ENCODE measurements at places on chromosomes 2 and 18. TPM values are rescaled to one million over a fixed set of nuclear protein-coding genes. Genes with fewer than 3 reads are reported as not detected.

Gene ODC1
- 64.1 TPM for total RNA-seq

DNA sequence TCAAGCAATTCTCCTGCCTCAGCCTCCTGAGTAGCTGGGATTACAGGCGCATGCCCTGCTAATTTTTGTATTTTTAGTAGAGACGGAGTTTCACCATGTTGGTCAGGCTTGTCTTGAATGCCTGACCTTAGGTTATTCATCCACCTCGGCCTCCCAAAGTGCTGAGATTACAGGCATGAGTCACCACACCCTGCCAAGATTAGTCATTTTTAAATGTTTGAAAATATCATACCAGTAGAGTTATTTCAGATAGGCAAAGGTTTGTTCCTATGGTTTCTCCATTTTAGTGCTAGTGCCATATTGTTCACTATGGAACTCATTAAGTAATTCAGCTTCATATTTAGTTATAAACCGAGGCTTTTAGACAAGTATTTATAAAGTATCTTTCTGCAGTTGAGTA lies 52.3 kb downstream of the HIBCH start:
- DNase-seq, result no peak

GRCh38 chr2:3160751-3161330 lies 216.8 kb downstream of the EIPR1 start:
- no peak for DNase-seq

Gene REG1B
- total RNA-seq, result under 0.01 TPM

DNA sequence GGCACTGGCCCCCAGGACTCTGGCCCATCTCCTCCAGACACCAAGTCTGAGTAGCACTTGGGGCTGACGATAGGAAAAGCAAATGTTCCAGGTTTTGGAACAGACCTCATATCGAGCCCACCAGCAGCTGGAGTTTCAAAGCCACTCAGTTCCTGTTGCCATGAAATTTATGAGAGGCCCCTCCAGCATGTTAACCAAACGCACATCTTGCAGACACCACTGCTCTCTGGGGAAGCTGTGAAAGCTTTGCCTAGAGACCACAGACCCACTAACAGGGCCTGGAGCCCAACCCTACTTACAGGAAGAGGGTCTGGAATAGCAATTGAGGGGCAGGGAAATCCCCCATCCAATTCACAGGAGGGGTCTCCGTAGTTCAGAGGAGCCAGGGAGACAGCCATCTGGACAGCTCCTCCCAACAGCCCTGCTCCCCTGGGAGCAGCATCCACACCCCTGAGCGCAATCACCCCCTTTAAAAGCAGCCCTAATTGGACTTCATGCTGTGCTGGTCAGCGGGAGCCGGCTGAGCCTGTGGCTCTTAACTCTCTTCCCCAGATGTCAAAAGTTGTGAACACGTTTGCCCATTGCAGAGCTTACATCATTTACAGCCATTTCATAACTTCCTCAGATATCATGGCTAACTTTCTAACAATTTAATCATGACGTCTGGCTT lies 81.3 kb downstream of the TGFA start:
- DNase-seq, result no peak

DNA sequence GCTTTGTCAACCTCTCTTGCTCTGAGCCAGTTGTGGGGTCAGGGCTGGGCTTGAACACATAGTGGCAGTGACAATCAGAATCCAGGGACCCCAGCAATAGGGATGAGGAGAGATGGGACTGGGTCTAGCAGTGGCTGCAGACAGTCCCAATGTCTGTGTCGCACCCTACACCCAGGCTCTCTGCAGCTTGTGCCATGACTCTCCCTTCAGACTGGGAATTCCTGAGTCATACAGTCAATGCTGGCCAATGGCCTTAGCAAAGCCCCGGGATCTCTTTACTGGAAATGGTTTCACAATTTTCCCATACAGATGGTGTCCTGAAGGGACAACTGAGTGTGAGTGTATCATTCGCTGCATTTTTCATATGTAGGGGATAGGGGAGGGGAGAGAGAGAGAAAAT lies 74.2 kb upstream of the CELF4 start:
- no peak for DNase-seq

DNA sequence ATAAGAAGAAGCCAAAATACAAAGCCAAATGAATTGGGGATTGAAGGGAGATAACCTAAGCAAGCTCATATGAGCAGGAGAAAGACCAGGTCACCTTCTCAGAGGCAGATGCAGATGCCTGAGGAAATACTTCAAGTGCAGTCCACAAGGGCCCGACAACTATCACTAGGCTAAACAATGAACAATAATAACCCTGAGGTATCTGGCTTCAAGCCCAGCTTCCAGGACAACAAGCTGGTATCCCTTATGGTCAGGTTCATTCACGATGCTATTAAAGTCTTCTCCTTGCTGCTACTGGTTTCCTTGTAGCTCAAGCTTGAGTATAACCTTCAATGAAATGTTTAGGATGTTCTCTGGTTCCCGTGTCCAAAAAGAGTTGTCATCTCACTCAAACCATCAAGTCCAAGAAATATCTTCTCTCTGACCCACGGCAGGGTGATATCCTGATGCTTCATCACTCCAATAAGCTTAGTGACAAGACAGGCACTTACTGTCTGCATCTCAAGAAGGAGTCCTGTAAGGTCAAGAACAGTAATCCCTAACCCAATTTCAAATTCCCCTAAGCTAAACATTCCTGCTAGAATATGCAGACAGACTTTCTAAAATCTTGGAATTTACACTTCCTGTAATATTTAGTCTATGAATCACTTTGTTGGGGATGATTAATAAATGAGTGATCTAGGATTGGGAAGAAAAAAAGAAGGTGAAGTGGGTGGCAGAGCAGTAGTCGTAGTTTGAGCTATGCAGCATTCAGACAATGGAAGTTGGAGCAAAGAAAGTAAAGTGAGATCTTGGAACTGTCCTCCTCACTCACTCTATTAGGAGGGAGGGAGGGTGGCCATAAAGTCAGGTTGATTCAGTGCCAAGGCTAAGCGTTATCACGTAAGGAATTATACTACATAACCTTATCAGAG lies 33.1 kb downstream of the CHN1 start:
- no peak for DNase-seq
